Mammary epithelial cell (primary cell): ENCODE measurements at places on chromosomes 13 and 19.

DNA sequence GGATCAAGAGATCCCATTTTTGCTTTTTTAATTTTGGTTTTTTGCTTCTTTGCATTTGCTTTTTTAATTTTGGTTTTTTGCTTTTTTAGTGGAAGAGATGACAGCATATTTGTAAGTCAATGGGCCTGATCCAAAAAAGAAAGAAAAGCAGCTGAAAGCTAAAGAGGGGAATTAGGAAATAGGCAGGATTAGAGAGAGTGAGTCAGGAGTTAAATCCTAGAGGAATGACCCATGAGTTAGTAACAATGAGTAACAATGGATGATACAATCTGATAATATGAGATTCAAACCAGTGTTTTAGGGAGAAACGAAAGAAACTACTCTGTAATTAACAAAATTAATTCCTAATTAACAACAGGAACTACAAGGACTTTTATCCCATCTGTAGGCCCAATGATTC lies 111.2 kb upstream of the SGCG start:
- no peak for DNase-seq

GRCh38 chr13:106696140-106696539 lies 128.2 kb upstream of the ARGLU1 start:
- DNase-seq: no peak

DNA sequence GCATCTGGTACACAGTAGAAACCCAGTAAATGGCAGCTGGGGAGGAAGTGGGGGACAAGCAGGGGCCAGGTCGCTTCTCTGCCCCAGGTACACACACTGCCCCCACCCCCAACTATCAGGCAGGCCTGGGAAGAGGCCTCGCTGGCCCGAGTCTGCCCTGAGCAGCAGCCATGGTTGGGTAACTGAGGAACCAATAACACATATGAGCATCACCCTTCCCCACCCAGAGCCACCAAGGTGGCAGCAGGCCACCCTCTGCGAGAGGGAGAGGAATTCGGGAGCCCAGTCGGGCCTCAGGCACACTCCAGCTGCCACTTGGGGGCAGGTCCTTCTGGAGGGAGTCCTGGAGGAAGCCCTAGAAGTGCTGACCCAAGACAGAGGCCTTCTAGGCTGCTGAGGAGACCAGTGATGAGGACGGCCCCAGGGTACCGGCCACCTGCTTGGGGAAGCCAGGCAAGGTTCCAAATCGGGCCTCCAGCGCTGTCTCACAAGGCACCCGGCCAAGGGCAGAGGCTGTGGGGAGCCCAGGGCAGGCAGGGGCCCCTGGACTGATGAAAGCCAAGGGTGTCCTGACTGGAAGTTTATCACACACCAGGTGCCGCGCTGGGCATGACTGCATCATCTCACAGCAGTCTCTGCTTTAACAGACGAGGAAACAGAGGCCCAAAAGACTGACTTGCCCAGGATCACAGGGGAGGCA lies 14.0 kb upstream of the KPTN start:
- no peak for DNase-seq

GRCh38 chr13:95552539-95553441 lies at the start of gene CLDN10:
CLDN10 (plus strand) TSS chr13:95552720; CDS start chr13:95552754, 34 bp downstream.
- DNase-seq: no peak

GRCh38 chr19:51317376-51317775 lies 5.9 kb downstream of the IGLON5 start:
- no peak for DNase-seq

GRCh38 chr13:39656325-39656677 lies 839 bp downstream of the COG6 start:
- peak; percentile 23 for DNase-seq

- DNase-seq: no peak
These were observed at the start of gene PGLYRP1 for GRCh38 chr19:46022431-46023310. PGLYRP1 (minus strand) TSS chr19:46023053; CDS start chr19:46023021, 32 bp downstream.

- DNase-seq: peak; percentile 46
These were observed 16.0 kb upstream of the SLC7A10 start for GRCh38 chr19:33241530-33242101.

DNA sequence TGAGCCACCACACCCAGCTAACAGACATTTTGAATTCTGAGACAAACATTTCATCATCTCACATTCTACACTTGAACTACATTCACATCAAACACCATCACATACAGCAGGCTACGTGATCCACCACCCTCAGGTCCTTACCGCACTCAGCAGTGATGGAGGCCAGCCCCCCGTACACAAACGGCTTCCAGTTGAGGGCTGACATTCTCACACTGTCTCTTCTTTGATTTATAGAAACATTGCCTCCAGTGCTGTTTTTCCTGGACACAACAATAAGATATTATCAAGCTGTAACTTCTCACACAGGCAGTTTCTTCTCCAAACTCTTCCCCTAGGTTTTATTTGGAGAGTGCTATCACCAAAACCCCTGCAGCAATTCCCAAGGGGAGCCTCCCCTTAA lies 7.0 kb downstream of the SLC25A30 start:
- DNase-seq: no peak

- DNase-seq: no peak
These were observed 235.5 kb downstream of the GPC6 start for GRCh38 chr13:93462151-93462550.

DNA sequence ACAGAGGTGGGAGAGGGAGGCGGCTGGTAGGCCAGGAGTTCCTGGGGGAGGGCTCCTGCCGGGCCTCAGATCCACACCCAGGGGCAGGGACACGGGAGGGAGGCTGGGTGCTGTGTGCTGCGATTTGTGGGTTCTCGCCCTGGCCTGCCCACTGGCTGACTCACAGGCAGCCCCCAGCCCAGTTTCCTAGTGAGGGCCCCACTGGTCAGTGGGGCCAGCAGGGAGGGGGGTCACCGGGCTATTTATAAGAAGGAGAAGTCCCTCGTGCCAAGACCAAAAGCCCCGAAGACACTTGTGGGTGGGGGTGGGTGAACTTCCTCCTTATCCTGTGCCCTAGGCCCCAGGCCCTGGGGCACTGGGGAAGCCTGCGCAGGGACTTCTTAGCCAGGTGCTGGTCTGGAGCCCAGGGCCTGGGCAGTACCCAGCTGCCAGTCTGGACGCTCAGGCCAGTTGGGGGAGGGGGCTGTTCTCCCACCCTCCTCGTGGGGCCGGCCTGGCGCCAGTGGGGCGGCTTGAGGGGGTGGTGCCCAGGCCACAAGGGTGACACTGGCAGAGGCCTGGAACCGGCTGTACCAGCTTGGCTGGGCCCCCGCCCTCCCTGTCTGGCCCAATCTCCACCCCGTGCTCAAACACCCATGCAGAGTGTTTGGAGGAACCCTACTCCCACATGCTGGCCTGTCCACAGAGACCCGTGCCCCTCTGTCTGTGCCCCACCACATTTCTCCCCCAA lies 5.0 kb upstream of the JUNB start:
- DNase-seq: no peak

GRCh38 chr19:48858984-48859710 lies 9.3 kb downstream of the PLEKHA4 start:
- DNase-seq: no peak

GRCh38 chr19:6047741-6048251 lies 62.5 kb downstream of the RFX2 start:
- DNase-seq: no peak
